ENCODE measurements at places on chromosomes 2 and 18. TPM values are rescaled to one million over a fixed set of nuclear protein-coding genes. Genes with fewer than 3 reads are reported as not detected.

Gene REG3G
- not detected for total RNA-seq

Gene ERCC3
- total RNA-seq, result 53.6 TPM

Gene MYL12A
- total RNA-seq, result 717 TPM

Gene RFX8
- 15.3 TPM for total RNA-seq

Gene ATP6V1C2
- under 0.01 TPM for total RNA-seq

Gene FSHR
- total RNA-seq, result not detected

Gene CRYGD
- not detected for total RNA-seq

Gene PSTPIP2
- total RNA-seq, result 3.1 TPM

Gene MEP1B
- total RNA-seq, result not detected
